ENCODE measurements at places on chromosomes 2 and 18.

DNA sequence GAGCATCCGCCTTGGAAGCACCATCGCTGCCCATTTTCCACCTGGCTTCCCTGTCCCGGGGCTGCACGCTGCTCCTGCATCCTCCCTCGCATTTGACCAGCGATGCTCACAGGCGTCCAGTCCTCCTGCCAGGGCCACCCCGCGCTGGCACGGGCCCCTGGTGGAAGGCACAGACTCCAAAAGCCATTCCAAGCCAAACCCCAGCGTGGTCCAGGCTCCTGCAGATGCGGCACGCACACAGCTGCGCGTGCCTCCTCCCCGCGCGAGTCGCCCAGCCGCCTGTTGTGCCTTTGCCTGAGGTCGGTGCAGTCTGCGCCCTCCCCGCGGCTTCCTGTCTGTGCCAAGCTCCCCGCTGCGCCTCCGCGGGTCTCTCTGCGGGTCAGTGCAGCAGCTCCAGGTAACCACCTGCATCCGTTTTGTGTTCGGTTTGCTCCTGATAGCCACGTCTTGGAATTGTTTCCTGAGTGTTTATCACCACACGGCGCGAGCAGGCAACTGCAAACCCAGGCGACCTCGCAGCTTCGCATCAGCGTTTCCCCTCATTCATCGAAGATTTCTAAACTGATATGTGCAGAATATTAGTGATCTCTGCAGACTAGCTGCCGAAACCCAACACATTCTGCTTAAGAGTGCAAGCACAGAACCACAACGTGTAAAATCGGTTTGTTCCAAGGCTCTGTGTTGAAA is 65.2 kb upstream of the SALL3 start:
- DNase-seq = no peak

DNA sequence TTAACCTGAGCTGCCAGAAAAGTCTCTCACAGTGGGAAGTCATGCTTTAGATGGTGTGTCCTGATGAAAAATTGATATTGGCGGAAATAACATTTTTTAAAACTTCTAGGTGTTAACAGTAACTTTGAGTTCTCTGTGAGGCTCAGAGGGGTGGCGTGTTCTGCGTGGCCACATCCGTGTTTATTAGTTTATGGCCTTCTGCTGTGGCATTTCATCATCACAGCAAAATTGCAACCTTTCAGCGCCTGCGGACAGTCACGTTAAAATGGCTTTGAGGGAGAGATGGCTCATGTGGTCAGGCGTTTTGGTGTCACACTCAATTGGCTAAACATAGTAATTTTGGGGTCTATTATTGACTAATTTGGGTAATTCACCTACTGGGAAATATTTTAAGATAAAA is 42.4 kb downstream of the KLHL29 start:
- no peak for DNase-seq

GRCh38 chr2:191571163-191571769 is 106.7 kb upstream of the NABP1 start:
- DNase-seq = no peak

- DNase-seq = no peak
These were observed 57.7 kb downstream of the PUM2 start for GRCh38 chr2:20292984-20293383.

DNA sequence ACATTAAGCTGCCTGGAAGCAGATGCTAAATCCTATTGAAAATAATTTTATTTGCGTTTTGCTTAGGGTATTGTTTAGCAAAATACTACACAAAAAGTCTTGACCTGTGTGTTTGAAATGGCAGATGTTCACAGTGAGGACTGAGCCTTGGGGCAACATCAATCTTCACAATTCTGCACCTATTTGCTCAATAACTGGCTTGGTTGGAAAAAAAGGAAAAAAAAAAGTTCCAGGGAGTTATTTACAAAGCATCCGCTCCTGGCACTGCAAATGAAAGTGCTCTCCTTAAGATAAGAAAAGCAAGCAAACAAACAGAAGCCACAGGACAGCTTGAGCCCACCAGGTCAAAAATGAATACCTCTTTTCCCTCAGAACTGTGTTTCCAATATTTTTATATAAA is 77.7 kb downstream of the MAP2 start:
- DNase-seq = no peak

GRCh38 chr2:72291059-72291458 is 143.4 kb upstream of the CYP26B1 start:
- DNase-seq = no peak

GRCh38 chr2:130303169-130303568 is 39.5 kb upstream of the IMP4 start:
- DNase-seq = no peak

- DNase-seq = no peak
These were observed 228.8 kb downstream of the ETAA1 start for GRCh38 chr2:67625690-67626475.

GRCh38 chr18:22459491-22459890 is 41.8 kb upstream of the CTAGE1 start:
- no peak for DNase-seq

Data from anterior cingulate cortex (tissue), 58 donors.